ENCODE measurements at places on chromosomes 13 and 19.
A peak's percentile ranks its signal among the peaks of the same experiment; 100 is the strongest.

GRCh38 chr19:6736169-6736916 lies 1.0 kb downstream of the GPR108 start:
- peak; percentile 87 for DNase-seq

DNA sequence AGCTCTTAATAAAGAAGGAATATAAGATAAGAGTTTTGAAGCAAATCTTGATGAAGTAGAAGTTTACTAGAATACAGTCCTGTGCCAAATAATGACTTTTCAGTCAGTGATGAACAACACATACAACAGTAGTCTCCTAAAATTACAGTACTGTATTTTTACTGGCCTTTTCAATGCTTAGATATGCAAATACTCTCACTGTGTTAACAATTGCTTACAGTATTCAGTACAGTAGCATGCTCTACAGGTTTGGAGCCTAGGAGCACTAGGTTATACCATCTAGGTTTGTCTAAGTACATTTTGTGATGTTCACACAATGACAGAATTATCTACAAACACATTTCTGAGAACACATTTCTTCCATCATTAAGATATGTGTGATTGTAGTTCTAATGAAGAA lies 316.7 kb upstream of the KLHL1 start:
- DNase-seq = no peak

GRCh38 chr19:21912654-21913053 lies 76.7 kb upstream of the ZNF43 start:
- DNase-seq = no peak

- DNase-seq = no peak
These were observed 14.4 kb upstream of the GARIN5A start for GRCh38 chr19:50490991-50491472.

GRCh38 chr13:43583321-43583720 lies 203.5 kb downstream of the ENOX1 start:
- no peak for DNase-seq

DNA sequence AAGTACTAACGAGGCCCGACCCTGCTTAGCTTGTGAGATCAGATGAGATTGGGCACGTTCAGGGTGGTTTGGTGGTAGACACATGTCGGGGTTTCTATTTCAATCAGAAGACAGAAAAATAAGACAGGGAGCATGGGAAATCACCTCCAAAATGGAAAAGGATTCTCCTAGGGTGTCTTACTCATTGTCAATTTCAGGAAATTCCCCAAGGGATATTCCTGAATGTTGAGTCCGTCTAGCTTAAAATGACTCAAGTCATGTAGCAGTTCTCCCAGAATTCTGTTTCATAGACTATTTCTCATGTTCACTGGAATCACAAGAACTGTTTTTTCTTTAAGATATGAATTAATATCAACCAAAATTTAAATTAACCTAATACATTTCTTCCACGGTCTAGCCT lies 380.1 kb downstream of the EFNB2 start:
- DNase-seq = no peak

DNA sequence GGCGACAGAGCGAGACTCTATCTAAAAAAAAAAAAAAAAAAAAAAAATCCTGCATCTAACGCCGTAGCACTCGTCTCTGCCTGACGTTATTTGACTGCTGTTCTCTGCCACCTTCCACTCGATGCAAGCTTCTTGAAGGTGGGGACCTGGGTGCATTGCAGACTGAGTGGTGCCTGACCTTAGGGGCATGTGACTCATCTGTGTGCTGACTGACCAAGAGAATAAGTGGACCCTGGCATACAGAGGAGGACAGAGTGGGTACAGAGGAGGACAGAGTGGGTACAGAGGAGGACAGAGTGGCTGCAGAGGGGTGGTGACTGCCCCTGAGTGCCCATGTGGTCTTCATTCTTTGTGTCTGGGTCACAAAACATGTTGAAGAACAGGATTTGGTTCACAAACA lies 7.6 kb downstream of the WTIP start:
- no peak for DNase-seq

- no peak for DNase-seq
These were observed 4.1 kb downstream of the ARHGEF1 start for GRCh38 chr19:41886761-41887710.

DNA sequence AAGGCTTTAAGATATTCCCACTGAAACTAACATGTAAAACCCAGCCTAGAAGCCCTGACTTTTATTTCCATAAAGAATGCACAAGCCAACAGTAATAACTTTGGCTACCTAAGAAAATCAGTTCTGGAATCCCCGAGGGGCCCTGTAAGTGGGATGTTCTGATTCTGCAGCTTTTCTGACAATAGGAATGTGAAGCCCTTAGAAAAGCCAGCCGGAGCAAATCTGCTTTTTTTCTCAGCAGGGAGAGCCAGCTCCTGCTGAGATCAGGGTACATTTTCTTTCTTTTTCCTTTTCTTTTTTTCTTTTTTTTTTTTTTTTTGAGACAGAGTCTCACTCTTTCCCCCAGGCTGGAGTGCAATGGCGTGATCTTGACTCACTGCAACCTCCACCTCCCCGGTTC lies 8.0 kb upstream of the GARRE1 start:
- DNase-seq = no peak

GRCh38 chr13:53285896-53286430 lies 257.4 kb downstream of the OLFM4 start:
- DNase-seq = no peak

- no peak for DNase-seq
These were observed 1.4 kb downstream of the PLPP2 start for GRCh38 chr19:289651-290371.

GRCh38 chr13:104204177-104204576 lies 1138.0 kb upstream of the SLC10A2 start:
- no peak for DNase-seq

GRCh38 chr13:73958657-73959397 lies 175.4 kb downstream of the KLF12 start:
- no peak for DNase-seq

- no peak for DNase-seq
These were observed 134.0 kb downstream of the UFM1 start for GRCh38 chr13:38483623-38484022.

- no peak for DNase-seq
These were observed 262.6 kb upstream of the RXFP2 start for GRCh38 chr13:31476753-31477152.

GRCh38 chr19:43812688-43813087 lies 10.4 kb upstream of the LYPD5 start:
- DNase-seq = no peak

- no peak for DNase-seq
These were observed 28.6 kb downstream of the PIN1 start for GRCh38 chr19:9863759-9864158.

- DNase-seq = no peak
These were observed 954.7 kb downstream of the PCDH9 start for GRCh38 chr13:66275416-66275815.

GRCh38 chr13:34627509-34628208 lies 314.4 kb upstream of the NBEA start:
- DNase-seq = no peak

DNA sequence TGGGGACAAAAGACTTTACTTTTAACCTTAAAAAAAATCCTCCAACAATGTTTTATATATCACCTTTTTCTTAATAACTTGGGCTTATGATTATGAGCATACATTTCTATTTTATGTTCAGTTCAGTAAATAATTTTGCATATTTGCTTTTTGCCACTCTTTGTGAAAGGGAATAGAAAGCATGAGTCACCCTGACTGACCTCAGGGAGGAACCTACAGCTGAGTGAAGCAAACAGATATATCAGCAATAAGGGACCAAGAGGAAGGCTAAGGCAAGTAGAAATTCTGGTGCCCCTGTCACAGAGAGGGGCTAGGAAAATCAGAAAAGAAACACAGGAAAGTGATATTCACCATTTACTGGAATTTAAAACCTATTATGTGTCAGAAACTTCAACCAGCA lies 37.2 kb upstream of the SOHLH2 start:
- no peak for DNase-seq

DNA sequence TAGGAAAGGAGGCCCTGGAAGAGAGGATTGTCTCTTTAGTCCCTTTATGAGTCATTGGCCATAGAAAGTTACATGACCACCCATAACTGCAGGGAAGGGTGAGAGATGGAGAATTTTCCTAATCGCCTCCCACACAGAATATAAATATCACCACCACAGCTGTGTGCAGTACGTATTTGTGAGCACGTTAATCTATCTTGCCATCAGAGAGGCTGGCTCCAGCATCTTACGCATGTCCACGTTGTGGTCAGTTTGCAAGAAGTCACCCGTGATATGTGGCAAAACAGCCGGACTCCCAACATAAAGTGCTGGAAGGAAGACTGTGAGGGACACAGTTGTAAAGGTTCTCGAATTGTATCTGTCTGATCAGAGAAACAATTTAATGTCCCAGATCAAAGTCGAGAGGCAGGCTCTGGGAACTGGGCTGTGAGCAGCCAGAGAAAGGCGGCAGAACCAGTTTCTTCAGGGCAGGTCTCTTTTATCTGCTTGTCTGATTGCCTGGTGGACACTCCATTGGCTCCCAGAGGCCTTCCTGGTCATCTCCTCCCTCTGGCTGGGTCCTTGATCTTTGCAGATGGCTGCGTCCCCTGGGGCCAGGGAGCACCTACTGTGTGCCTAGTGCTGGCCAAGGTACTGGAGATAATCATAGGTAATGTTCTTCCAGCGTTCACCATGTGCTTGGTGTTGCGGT lies 74.9 kb downstream of the SIPA1L3 start:
- DNase-seq = no peak

GRCh38 chr19:53958168-53958571 lies 4.6 kb upstream of the CACNG8 start:
- DNase-seq = no peak

GRCh38 chr13:29386246-29386645 lies 209.2 kb downstream of the SLC7A1 start:
- DNase-seq = no peak

- no peak for DNase-seq
These were observed 670.2 kb downstream of the DIAPH3 start for GRCh38 chr13:59493436-59493965.

- DNase-seq = no peak
These were observed 70.1 kb downstream of the ZNF208 start for GRCh38 chr19:21940684-21941083.

DNA sequence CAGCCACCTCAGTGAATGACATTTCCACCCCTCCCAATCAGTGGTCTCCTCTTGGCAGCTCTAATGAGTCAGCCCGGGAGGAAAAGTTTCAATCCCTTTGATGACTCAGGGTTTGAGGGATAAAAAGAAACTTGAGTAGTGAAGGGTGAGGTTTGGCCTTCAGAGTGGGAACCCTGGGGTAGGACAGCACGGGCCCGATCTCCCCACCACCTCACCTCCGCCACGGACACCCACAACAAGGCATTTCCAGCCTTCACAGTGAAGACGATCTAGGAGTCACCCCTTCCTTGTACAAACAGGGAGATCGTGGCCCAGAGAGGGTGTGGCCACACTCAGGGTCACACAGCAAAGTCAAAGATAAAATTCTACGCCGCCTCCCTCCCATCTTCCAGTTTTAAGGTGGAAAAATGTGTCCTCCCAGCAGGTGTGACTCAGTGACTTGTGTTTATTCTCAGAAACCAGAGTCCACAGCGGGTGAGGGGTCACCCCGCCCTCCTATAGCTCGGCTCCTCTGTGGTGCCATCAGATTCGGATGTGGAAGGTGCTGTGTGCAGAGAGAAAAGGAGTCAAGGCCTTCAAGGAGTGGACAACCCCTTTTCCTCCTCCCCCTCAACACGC lies 12.3 kb downstream of the CIB3 start:
- DNase-seq = no peak

GRCh38 chr19:35851213-35852028 lies 883 bp downstream of the NPHS1 start:
- no peak for DNase-seq

GRCh38 chr13:65264066-65264465 lies 1966.1 kb downstream of the PCDH9 start:
- no peak for DNase-seq

- no peak for DNase-seq
These were observed 224.9 kb upstream of the STARD13 start for GRCh38 chr13:33510350-33510970.

GRCh38 chr19:13117772-13118423 lies at the start of gene NACC1:
NACC1 (plus strand) TSS chr19:13118264; CDS start chr19:13135208, 16,944 bp downstream.
- DNase-seq = peak; percentile 99

DNA sequence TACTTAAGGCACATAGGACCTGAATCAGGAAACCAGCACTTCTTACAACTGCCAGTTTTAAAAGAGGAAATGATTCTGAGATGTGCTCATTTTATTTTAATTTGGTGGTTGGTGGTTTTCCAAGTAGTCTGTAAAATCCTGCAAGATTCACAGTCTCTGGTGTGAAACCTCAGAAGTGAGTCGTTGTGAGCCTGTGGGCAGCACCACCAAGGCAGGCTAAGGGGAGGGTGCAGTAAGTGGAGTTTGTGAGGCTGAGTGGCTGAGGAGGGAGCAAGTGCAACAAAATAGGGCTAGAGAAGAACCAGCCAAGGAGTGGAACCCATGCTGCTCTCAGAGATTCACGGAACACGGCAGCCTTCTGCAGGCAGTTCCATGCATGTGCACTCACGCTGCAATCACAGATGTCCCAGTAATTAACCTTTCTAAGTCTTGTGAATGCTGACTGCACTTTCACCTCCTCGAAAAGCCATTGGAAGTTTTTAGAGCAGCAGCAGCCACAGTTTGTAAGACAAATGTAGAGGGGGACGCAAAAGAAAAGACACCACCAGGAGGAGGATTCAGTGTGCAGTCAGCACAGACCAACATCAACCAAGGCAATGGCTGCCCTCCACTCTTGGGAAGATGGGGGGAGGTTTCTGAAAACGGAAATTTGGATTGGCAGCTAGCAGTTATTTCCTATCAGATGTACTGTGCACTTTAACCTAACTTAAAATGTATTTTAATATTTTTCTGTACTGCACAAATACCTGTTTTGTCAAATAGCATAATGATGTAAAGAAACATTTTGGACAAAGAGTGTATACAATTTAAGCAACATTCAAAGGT lies 44.9 kb downstream of the ESD start:
- DNase-seq = no peak

DNA sequence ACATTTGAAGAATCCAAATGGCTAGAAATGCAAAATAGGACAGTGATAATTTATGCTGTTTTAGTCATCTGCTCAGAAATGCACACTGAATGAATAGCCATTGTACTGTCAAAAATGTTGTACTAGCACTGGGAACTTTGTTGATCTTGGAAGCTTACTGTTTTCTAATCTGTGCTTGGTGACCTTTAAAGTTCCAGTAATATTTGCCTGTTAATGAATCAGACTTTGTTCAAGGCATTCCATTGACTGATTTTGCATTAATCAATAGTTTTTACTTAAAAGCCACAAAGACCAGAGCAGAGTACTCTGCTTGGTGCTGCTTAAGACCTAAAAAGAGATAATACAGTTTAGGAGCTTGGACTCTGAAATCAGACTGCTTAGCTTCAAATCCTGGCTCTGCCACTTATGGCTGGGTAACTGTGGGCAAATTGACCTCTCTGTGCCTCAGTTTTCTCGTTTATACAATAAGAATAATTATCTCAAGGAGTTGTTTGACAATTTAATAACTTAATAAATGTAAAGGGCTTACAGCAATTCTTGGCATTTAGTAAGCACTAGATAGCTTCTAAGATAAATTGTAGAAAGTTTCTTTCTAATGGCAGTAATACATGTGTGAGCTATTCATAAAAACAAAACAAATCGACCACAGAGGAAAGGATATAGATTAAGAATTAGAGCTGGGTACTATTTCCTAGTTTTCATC lies 4.6 kb upstream of the SLAIN1 start:
- DNase-seq = no peak

GRCh38 chr19:16373079-16373478 lies 48.5 kb downstream of the KLF2 start:
- DNase-seq = no peak

- DNase-seq = no peak
These were observed 193.7 kb downstream of the LMO7 start for GRCh38 chr13:75829830-75830229.
